ENCODE measurements at places on chromosomes 7 and 10. TPM values are rescaled to one million over a fixed set of nuclear protein-coding genes. Genes with fewer than 3 reads are reported as not detected.

- no peak for DNase-seq
Measured at GRCh38 chr10:102268375-102268888, 23.1 kb downstream of the GBF1 start.

GCK gene
- polyA plus RNA-seq, result 0.40 TPM

DNA sequence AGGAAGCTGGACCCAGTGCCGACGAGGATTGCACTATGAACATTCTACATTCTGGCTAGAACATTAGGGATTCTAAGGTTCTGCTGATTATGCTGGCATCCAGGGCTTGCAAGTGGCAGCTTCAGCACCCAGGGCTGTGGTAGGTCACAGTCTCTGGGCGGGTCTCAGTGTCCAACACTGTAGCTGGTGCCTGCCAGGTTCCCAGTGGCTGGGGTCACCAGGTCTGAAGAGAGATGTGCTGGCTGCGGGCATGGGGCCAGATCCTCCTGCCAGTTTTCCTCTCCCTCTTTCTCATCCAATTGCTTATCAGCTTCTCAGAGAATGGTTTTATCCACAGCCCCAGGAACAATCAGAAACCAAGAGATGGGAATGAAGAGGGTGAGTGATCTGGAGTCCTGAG is at the start of gene PTTG1IP2:
Gene PTTG1IP2 (plus strand): TSS at position 86 of the 400 bp plus-strand sequence. CDS start 148 bp downstream, at position 234.
- DNase-seq, result no peak

DNA sequence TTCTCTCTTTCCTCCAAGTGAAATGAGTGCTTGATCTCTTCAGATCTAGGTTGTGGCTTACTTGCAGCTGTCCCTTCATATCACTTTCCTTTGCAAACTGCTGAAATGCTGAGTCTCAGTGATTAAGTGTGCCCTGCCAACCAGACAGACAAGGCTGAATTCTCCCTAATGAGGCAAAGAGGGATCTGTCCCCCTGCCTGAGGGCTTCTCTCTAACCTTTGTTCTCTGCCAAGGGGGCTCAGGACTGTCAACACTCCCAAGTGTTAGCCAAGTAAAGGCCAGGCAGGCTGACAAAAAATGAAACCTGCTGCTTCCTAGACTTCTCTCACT is at the start of gene MSS51:
Gene MSS51 (minus strand): TSS at position 24 of the 330 bp plus-strand sequence. CDS start 5,277 bp downstream, outside the sequence.
- DNase-seq, result no peak

- no peak for DNase-seq
Measured at GRCh38 chr7:25789701-25790640, 362.0 kb upstream of the NFE2L3 start.

DNA sequence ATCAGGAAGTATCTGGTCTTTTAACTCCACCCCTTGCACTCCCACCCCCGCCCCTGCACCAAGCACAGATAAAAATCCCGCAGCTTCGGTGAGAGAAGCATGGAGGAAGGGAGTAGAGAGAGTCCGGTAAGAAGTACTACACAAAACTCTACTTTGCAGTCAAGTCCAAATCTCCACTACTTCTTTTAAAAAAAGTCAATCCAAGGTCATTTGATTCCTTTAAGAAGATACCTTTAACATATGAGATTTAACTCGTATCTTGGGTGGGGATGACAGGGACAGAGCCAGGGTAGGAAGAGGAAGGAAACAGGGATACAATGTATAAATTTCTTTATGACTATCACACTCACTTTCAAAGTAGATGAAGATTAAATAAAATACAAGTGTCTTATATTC is 132.1 kb downstream of the NRBF2 start:
- no peak for DNase-seq

DNA sequence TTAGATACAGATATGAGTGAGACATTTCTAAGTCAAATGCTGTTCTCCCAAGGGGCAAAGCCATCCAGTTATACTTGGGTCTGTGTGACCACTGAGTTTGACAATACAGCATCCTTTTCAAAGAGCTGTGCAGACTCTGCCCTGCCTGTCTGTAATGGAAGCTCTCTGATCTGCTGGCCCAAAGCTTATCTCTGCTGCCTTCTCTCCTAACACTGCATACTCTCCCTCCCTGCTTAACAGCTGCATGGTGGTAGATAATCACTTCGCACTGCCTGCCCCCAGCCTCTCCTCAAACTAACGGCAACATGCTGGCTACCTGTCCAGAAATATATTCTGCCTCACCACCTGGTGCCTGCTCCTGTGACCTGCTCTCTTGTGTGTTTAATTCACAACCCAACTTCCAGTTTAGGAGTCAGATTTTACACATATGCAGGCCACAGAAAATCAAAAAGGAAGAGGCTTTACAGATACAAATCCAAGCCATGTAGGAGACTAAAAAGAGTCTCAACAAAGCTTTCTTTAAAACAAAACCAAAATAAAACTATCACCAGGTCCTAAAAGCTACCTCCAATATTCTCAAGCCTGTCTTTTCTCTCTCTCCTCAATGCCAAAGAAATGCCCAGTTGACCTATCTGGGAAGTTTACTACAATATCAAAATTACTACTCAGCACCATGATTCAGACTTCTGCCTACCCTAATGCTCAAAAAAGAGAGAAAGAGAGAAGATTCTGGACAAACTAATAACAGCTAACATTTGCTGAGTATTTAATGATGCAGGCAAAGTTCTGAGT is 145.6 kb downstream of the RELN start:
- DNase-seq, result no peak

GRCh38 chr10:15227611-15228372 is 59.3 kb upstream of the NMT2 start:
- no peak for DNase-seq

DNA sequence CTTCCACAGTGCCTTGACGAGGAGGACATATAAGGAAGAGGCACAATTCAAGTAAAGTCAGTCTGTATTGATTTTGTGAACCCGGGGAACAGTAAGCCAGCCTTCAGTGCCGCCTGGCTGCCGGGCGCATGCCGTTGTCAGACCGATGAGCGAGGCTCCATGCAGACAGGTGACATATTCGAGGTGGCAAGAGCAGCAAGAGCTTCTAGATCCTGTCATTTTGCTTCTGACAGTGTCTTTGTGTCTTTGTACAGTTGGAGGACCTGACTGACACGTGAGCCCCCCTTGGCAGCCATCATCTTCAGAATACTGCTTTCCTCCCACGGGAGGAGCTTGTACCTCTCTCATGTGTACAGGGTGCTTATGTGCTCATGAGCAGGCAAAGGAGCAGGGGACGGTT is 387.5 kb upstream of the GALNT17 start:
- no peak for DNase-seq

DNA sequence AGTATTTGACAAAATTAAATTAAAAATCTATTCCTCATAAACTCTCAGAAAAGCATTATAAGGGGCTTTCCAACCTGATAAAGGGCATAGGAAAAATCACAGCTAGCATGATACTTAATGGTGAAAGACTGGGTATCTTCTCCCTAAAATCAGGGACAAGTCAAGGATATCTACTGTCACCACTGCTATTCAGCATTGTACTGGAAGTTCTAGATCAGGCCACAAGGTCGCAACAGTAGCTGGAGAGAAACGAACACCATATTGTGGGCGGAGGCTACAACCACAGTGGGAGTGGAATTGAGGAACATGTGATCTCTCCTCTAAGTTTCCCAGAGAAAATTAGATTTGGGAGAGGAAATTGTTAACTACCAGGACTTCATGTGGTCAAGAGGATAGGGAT is 70.0 kb upstream of the NAMPT start:
- no peak for DNase-seq

- no peak for DNase-seq
Measured at GRCh38 chr7:118627467-118627866, 403.0 kb downstream of the ANKRD7 start.

- DNase-seq, result no peak
Measured at GRCh38 chr10:46229144-46229563, 57.6 kb upstream of the ANTXRL start.

UCMA gene
- polyA plus RNA-seq, result not detected

SPDYE2B gene
- polyA plus RNA-seq, result not detected

ANKIB1 gene
- 45.1 TPM for polyA plus RNA-seq

RELN gene
- polyA plus RNA-seq, result 4.3 TPM

All from BJ (cell line).